Activated CD8-positive, alpha-beta memory T cell treated with anti-CD3 and anti-CD28 coated beads for 1 hour (primary cell): ENCODE measurements at places on chromosomes 4 and X.

GRCh38 chr4:152536545-152537182 is 772 bp upstream of the FBXW7 start:
- DNase-seq: peak; percentile 18

- DNase-seq: no peak
Observed at GRCh38 chr4:156957556-156957955, 14.0 kb downstream of the PDGFC start.

DNA sequence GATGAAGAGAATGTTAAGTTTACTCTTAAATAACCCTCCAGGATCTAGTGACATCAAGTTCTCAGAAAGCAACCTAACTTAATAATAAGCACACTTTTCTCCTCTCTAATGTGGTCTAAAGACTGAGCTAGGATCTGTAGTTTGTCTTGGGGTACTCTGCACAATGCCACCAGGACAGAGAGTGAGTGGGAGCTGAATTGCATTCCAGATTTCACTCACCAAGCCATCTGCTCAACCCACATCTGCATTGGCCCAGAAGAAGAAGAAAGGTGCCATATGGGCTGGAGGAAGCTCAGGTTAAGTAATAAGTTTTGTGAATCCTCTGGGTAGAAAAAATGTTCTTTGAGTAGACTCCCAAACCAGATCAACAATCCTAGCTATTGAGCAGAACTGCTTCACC is 384.6 kb downstream of the PPP3CA start:
- DNase-seq: no peak

DNA sequence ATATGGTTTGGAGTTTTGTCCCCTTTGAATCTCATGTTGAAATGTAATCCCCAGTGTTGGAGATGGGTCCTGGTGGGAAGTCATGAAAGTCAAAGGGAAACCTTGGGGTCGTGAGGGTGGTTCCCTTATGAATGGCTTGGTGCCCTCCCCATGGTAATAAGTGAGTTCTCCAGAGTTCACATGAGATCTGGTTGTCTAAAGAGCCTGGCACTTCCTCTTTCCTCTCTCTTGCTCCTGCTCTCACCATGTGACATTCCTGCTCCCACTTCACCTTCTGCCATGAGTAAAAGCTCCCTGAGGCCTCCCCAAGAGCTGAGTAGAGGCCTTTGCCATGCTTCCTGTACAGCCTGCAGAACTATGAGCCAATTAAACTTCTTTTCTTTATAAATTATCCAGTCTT is 5.5 kb upstream of the IL15 start:
- no peak for DNase-seq

GRCh38 chrX:78119521-78120227 is 15.6 kb downstream of the PGK1 start:
- DNase-seq: no peak

DNA sequence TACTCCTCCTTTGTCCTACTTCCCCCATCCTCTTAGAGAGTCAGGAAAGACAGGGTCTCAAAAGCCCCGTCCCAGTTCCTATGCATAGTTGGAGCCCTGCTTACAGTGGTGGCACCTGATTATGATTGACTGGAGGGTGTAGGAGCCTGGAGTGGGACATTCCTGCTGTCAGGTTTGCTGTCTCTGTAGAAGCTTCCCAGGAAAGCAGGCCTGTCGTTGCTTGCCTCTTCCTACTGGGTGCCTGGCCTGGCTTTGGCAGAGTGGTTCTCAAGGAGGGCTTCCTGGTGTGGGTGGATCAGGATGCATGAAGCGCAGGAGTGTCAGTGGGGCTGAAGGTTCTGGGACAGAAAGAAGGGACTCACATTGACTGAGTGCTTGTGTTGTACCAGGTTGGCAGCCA is 4.8 kb downstream of the MAGED2 start:
- DNase-seq: no peak

GRCh38 chrX:151695583-151696340 is 504 bp downstream of the PRRG3 start:
- DNase-seq: no peak

DNA sequence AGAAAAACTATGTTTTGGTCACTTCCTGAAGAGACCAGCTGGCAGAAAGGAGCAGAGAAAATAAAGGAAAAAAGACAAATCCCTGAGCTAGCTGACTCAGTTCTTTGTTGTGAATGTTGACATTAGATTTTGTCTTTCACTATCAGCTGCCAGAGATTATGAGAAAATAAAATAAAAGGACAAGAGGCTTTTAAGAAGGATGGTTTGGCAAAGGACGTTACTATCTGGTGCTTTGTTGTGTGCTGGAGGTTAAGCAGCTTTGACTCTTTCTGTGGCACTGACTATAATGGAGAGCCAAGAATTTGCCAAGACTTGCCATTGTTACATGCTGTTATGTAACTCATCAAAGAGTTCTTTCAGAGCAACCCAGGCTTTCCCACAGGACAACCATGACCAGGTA is 12.1 kb downstream of the ASB5 start:
- DNase-seq: no peak

DNA sequence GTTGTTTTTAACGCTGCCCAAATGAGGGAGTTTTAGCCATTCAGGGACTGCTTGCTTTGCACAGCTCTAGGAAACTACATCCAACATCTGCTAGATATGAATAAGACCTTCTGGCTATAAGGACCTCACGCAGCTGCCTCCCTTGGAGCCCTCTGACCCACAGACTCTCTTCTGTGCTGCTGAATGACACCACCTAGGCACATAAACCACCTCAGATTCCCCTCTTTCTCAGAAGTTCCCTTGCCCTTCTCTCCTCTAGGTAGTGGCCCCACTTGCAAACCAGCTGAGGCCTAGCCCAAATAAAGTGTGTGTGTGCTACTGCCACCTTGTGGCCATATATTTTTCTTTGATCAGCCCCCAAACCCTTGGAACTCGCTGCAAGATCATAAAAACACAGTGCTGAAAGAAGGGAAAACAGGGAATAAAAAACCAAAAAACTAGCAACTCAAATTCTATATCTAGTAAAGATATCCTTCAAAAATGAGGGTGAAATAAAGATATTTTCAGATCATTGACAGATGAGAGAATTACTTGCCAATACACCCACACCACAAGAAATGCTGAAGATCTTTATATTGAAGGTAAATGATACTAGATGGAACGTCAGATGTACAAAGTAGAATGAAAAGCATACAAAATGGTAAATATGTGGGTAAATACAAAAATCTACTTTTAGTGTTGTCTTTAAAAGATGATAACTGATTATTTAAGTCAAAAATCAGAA is 265.9 kb downstream of the ADAMTS3 start:
- no peak for DNase-seq

DNA sequence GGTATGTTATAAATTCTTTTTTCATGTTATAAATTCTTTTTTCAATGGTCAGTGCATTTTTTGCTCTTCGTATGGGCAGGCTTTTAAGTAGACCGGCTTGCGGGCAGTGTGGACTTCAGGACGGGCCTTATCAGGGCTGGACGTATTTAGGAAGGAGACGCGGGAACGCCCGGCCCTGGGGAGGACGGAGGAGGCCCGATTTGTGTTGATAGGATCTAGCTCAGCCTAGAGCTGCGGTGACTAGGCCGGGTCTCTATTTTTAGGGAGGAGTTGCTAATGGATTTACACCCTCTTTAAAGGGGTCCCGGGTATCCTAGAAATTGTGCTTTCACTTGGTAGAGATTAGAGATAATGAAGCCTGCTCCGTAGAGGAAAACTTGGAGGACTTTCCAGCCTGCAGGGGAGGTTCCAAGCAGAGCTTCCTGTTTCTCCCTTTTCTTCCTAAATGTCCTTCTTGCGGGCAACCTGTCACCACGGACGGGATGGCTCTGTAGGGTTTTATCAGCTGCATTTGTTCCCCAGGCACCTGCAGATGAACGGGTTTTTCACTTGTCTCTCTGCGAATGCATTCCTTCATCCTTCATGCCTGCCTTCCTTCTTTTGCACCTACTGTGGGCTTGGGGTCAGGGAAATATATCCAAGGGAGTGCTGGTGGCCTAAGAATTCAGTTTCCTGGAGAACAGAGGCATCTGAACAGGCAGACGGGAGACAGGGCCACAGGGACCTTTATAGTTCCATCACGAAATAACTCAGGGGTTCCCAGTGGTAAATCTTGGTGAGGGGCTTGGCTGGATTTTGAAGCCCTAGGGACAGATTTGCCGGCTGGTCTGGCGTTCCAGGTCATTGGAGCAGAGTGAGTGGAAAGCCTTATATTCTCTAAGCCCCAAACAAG is 1.4 kb downstream of the CD99 start:
- no peak for DNase-seq

DNA sequence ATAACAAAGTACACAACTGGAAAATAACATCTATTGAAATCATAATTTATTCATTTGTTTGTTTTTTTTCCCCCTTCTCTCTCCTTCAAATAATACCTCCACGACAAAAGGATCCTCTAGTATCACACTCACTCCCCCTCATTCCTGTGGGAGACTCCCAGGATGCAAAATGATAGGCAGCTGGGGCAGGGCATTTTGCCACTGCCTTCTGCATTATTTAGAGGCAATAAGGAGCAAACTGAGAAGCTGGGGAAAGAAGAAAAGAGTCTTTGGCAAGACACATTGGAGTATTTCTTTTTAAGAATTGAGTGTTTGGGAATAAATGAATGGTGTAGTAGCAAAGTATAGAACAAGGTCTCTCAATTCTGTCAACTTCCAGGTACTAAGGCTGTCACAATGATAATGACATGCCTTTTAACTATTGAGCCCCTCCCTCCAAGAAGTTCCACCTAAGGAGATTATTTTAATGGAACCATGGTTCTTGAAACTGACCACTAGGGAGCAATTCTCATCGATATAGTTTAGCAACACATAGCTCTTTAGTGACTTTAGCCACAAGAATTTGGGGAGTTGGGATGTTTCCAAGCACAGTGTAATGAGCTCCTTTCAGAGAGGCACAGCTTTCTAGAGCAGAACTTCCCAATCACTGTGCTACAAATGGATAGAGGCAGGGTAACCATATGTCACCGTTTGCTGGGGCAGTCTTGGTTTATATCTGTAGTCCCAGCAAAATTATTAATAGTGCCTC is 303.3 kb downstream of the FRMPD4 start:
- DNase-seq: no peak

- DNase-seq: no peak
Observed at GRCh38 chr4:106707776-106708463, 328.2 kb downstream of the DKK2 start.

DNA sequence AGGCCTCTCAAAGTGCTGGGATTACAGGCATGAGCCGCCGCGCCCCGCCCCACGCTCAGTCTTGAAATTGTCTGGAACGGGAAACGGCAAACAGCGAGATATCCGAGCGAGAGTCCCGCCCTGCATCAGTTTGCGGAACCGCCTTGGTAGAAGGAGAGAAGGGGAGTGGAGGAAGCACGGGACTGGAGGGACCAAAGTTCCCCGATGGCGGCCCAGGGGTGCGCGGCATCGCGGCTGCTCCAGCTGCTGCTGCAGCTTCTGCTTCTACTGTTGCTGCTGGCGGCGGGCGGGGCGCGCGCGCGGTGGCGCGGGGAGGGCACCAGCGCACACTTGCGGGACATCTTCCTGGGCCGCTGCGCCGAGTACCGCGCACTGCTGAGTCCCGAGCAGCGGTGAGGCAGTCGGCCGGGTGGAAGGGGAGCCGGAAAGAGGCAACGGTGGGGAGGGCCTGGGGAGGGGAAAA is at the start of gene BST1:
TSS of gene BST1 (plus strand) at position 125 of the 463 bp plus-strand sequence. CDS start at position 205, 80 bp downstream.
- DNase-seq: no peak

DNA sequence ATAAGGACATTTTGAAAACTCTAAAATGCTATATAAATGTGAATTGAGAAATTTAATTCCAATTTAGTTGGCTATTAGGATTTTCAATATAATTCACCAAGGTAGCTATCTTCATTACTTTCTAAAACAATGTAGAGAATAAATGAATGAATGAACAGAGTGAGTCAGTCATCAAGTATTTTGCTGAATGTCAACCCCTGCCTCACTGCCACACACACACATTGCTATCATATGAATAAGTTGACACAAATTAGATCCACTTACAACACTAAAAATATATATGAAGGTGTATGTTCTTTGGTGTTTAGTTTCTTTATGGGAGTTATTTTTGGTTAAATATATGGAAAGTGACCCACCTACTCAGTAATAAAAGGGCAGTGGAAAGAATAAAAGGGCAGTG is 141.4 kb upstream of the SMIM10 start:
- no peak for DNase-seq

DNA sequence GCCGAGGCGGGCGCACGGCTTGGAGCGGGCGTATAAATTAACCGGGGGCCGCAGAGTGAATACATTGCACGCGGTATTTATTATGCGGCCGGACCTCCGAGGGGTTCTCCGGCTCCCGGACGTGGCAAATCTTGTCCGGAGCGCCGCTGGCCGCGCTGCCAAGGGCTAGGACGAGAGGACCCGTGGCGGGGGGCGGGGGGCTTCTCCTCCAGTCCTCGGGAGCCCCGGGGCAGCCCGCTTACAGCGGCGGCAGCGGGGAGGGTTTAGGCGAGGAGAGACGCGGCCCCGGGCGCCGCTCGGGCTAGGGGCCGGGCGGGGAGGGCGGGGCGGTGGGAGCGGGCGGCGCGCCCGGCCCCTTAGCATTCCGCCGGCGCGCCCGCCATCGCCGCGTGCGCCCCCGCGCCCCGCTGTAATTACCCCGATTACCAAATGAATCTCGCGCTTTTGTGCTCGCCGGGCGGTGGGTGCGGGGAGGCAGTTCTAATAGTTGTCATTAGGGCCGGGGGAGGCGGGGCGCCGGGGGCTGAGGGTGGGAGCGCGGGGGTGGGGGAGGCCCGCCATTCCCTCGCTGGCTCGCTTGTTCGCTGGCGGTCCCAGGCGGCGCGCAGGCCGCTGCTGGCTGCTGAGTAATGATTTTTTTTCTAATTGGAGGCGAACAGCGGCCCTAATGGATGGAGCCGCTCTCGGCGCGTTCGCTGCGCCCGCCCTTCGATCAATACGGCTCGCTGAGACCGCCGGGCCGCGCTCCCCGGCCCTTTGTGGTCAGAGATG is 276.6 kb downstream of the BCOR start:
- no peak for DNase-seq

- DNase-seq: no peak
Observed at GRCh38 chrX:65976161-65976560, 63.7 kb downstream of the VSIG4 start.

GRCh38 chrX:106898462-106898861 is 4.7 kb downstream of the RIPPLY1 start:
- no peak for DNase-seq

DNA sequence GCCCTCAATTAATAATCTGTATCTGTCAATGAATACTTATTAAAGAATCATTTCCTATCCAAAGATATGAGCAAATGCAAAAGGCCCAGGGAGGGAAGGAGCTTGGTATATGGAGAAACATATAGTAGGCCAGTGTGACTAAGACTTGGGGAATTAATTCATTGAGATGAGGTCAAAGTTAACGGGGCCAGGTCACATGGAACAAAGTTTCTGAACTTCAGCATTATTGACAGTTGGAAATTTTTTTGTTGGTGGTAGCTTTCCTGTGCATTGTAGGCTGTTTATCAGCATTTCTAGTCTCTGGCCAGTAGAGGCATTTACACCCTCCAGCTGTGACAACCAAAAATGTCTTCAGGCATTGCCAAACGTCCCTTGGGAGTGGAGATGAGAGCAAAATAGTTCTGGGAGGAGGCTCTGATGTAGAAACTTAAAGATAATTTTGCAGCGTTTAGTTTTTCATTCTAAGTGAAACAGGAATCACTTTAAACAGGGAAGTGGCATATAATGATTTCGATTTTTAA is 202.0 kb downstream of the SLC4A4 start:
- no peak for DNase-seq
